ENCODE measurements at places on chromosomes 2 and 18.

DNA sequence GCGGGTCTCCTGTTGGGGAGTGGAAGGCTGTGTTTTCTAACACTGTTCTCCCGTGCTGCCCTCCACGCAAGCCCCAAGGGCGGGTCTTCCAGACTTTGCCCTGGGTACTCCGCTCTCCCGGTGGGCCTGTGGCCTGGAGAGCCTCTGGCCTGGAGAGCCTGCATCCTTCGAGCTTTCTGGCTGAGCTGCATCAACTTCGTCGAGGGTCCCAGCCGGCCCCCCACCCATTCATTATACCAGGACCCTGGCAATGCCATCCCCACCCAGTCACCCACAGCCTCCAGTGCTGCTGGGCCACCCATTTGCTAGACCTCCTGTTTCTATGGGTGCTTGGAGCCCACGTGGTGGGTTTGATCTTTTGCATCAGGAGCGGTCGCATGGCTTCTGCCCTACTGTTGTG is 102.2 kb downstream of the PTGR3 start:
- no peak for DNase-seq

DNA sequence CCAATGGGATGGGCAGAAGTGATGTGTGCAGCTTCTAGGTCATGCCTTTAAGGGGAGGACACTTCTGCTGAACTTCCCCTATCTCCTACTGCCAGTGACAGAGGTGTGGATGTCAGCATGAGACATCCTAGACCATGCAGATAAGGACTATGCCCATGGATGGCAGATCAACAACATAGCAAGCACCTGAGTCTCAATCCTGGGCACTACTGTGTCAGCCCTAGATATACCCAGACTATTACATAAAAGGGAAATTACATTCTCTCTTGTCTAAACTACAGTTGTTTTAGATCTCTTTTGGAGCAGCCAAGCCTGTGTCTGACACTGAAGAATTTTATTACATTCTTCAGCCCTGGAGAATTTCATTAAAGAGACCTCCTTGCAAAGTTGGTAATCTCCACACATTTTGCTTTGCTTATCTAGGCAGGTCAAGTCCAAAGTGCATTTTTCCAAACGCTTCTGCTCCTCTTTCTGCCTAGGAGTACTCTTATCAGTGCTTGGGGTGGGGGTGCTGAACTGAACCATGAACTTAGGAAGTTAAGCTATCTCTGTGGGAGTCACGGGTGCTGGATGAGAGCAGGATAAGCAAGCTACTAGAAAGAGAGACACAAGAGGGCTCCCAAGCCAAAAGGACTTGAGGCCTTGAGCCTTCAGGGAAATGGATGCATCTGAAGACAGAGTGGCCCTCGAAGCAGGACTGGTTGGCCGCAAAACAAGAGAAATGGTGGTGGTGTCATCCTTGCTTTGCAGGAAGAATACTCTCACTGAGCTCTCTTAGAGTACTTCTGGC is 95.2 kb upstream of the SPRED2 start:
- no peak for DNase-seq

DNA sequence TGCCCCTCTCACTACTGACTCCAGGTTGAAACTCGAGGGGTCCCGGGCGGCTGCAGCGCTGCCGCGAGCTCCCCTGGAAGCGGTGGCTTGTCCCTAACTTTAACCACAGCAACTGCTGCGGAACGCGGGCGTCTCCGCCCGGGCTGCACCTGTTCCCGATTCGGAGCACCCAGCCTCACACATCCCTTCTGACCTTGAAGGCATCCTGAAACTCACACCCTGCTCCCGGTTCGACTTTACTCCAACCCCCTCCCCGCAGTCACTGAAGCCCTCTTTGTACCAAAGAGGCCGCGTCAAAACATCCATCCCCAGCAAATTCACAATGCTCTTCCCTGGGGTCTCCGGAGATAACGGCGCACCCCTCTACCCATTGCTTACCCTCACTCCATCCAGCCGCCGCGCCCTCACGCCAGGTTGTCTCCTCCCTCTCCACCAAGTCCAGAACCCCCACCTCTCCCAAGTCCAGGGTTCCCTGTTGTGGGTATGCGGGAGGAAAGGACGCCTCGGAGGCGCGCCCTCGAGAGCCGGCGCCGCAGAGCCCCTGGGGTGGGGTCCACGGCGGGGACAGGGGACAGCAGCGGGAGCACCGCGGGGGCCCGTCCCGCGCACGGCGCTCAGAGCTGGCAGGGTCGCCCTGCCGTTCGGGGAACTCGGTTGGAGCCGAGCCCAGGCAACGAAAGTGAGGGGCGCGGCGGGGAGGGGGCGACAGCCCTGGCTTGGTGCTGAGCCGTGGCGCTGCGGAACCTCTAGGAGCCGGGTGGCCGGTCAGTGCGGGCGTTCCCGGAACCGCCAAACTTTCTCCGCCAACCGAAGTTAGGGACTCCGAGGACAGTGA is 934 bp downstream of the MYO5B start:
- no peak for DNase-seq

DNA sequence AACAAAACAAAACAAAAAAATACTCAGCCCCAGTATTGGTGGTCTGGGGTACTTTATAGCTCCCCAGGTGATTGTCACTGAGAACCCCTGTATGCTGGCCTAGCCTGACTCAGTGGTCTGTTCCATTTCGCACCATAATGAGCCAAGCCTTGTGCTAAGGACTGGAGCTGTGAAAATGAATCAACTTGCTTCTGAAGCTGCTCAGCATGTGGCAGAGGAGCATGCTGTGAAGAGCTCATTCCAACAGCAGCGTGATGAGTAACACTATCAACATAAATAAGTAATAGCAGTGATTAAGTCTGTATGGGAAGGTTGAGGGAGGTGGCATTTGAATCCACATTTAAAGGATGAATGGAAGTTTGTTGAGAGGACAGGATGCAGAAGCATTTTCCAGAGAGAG is 67.2 kb upstream of the ATL2 start:
- DNase-seq = no peak

Data from NCI-H1694 treated with DMSO at 0.1 percent for 48 hours (cell line).